GM13977 (cell line): ENCODE measurements at places on chromosomes 5 and 9.

DNA sequence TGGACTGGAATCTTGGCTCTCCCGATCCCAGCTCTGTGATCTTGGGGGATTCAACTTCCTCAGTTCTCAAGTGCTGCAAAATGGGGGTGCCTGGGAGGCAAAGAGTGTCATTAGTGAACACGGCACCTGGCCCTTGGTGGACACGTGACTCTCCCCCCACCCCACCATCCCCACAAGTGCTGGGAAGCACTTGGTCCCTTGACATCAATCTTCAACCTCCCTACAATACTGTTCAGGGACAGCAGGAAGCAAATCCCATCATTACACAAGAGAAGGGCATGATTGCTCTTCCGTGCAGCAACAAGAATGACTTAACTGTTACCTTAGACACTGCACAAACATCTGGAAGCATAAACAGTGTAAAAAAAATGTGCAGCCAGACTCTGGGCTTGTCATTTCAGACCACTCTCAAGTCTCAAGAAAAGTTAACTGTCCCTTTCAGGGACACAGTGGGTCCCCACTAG is 61.4 kb downstream of the PSMB7 start:
- no peak for DNase-seq

- DNase-seq = no peak
Observed at GRCh38 chr9:90783552-90783951, 18.1 kb upstream of the SYK start.

- no peak for DNase-seq
Observed at GRCh38 chr9:76676857-76677256, 87.4 kb upstream of the PCA3 start.

DNA sequence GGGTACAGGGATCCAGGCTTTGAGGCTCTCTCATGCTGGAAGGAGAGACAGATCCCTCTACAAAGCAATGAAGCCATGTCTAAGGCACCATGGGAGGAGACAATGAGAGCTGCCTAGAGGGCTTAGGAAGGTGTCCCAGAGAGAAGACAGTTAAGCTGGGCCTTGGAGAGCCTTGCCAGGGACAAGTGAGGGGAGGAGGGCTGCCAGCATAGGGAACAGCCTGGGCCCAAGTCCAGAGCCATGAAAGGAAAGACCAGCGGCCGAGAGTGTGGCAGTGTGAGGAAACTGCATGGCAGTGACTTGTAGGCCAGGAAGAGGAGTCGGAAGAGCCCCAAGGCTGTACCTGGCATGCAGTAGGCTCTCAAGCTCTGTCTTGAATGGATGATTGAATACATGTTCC is 88.5 kb downstream of the PSD2 start:
- no peak for DNase-seq

DNA sequence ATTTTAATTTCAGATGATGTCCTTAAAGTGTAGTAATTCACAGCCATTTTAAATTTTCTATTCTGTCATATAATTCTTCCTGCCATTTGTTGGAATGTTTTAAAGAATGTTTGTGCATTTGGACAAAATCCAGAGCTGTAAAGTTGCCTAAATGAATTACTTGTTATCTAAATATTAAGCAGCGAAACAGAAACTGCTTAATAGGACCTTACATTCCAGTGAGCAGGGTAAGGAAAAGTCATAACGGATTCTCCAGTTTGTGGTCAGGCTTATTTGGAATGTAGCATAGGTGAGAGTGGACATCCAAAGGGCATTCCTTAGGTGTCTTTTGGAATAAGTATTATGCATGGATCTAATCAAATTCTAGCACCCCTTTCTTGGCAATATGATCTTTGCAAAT is 410.4 kb upstream of the PTPRD start:
- no peak for DNase-seq

DNA sequence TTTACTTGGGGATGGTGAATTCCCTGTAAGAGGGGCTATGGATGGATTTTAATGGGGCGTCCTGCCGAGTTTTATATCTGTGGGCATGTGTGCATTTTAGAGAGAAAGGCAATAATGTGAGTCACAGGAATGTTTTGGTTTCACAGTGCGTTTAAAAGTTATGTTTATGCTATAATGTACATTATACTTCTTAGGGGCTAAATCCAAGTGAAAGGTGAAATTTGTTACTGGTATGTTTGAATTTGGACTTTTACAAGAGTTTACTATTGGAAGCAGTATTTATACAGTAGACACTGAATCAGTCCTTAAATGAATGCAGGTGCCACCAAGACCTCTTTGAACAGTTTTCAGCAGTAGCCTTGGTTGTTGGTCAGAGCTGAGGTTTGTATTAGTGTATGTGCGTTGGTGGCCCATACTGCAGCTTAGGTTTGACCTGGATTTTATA is 5.6 kb downstream of the JMY start:
- DNase-seq = no peak
